ENCODE measurements at places on chromosomes 4 and X.

DNA sequence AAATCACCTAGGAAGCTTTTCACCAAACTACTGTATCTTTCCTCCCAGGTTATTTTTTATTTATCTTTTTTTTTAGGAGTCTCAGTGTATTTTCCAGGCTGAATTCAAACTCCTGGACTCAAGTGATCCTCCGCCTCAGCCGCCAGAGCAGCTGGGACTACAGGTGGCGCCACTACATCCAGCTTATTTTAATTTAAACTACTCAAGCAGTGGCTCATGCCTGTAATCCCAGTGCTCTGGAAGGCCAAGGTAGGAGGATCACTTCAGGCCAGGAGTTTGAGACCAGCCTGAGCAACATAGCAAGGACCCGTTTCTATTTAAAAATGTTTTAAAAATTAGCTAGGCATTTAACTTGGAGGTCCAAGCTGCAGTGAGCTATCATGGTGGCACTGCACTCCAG is 37.8 kb downstream of the LEF1 start:
- no peak for DNase-seq

DNA sequence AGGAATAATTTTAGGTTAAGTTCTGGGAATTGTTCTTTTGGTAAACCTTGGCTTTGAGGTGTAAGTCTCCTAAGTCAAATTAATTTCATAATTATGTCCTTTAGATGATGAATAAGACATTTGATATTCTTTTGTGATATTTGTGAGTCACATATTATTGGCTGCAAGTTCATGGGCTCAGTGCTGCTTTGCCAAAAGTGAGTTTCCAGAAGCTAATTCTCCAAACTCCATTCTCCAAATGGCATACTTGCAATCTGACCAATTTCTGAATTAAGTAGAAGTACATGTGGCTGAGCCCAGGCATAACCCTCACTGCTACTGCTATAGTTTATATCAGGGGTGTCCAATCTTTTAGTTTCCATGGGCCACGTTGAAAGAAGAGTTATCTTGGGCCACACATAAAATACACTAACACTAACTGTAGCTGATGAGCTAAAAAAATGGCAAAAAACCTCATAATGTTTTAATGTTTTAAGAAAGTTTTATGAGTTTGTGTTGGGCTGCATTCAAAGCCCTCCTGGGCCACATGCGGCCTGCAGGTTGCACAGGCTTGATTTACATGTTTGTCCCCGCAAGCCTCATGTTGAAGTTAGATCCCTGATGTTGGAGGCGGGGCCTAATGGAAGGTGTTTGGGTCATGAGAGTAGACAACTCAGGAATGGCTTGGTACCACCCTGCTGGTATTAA is 196.1 kb downstream of the ZNF330 start:
- DNase-seq: no peak

DNA sequence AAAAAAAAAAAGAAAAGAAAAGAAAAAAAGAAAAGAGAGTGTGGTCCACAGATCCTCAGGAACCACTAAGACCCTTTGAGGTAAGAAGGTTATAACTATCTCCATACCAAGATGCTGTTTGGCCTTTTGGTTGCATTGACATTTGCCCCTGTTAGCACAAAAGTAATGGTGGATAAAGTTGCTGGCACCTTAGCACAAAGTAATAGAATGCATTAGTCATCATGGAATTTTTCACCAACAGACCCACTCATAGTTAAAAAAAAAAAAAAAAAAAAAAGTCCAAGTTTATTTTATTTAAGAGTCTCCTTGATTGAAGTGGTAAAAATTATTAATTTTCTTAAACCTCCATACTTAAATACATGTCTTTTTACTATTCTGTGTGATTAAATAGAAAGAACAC is 78.4 kb upstream of the RBPJ start:
- no peak for DNase-seq

DNA sequence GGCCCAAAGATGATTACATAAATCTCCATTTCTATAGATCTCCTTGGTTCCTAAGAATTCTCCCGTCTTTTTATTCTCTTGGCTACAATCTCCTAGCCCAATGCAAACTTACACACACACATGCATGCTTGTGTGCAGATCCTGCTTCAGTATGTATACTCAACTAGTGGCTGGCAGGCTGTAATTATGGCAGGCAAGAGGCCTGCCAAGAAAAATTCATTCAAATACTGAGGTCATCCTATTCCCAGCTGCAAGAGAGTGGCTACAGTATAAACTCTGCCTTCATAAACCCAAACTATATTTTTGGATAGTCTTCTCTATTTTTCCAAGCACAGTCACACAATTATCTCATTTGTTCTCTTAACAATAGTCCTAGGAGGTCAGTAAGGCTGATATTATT is 95.2 kb downstream of the SHROOM4 start:
- DNase-seq: no peak

GRCh38 chr4:112199041-112199440 is 32.5 kb upstream of the AP1AR start:
- DNase-seq: no peak

DNA sequence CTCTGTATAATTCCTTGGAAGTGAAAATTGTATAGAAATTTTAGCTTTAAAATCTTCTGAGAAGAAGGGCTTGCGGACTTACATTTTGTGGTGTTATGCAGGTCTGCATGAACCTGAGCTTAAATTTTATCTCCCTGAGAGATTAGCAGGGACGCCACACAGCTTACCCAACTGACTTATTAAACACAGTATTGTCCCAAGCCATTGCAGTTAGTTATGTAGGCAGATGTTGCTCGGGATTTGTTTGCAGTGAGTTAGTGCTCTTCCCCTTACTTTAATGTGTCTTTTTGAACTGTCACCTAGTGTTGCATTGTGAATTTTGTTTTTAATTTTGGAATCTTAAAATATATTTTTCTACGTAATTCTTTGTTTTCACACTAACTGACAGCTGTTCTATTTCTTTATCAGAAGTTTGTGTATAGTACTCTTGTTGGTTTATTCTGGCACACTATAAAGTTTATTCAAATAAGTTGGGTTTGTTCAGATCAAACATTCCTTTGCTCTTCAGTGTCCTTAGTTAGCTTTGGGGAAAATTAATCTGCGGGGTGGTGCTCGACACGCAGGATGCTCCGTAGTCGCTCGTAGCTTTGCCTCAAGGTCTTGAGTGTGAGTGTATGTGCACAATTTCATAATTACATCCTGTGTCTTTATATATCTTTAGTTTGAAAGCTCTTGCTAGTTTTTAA is 145.4 kb downstream of the STIM2 start:
- no peak for DNase-seq

DNA sequence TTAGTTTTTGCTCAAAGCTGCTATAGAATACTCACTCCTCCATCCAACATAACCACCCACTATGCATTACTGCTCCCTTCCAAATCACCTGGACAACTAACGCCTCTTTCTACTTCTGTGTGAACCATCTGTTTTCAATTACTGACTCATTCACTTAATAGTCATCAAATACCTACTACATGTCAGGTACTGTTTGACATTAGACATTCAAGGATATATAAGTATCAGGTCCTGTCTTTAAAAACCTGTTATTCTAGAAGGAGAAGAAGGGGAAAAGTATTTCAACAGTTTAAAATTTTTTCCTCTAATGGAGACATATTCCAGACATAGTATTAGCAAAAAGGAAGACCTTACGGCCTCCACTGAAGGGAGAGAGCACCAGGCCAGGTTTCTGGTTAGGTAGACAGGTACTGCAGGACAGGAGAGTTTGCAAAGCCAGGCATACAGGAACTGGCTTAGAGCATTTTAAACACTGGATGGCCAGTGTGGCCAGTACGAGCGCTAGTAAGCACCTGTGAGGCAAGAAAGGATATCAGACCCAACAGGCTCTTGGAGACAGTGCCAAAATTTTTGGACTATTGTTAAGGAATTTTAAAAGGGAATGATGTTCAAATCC is 39.0 kb downstream of the SH3RF1 start:
- DNase-seq: no peak

- DNase-seq: no peak
Observed at GRCh38 chr4:151792530-151792929, 31.7 kb upstream of the GATB start.

- DNase-seq: no peak
Observed at GRCh38 chrX:13666836-13667235, 13.9 kb downstream of the TCEANC start.

- DNase-seq: peak; percentile 76
Observed at GRCh38 chr4:108051343-108051742, 61.7 kb downstream of the HADH start.

DNA sequence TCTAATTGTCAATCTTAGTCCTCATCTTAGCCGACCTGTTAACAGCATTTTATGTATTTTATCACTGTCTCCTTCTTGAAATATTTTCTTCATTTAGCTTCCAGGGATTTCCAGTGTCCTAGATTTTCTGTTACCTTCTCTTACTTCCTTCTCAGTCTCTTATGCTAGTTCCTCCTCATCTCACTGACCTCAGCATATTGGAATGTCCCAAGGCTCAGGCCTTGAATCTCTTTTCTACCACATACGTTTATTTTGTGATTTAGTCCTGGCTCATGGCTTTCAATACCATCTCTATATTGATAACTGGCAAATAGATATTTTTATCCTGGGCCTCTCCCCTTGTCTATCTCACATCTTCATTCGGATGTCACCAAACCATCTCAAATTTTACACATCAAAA is 61.1 kb downstream of the IQCM start:
- DNase-seq: no peak

DNA sequence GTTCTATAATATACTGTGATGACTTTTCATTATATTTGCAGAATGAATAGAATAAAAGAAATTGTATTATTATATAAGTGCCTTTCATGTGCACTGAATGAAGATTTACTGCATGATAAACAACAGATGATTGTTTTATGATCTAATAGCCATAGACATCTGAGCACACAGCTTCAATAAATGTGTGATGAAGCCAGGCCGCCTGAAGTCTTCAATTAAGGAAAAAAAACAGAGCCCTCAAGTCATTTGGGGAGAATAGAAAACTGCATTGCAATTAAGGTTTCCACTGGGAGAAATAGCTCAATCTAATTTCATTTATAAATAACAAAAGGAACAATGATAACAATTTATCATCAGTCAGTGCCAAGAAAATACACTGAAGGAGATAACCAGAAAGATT is 955.2 kb downstream of the FSTL5 start:
- DNase-seq: no peak

DNA sequence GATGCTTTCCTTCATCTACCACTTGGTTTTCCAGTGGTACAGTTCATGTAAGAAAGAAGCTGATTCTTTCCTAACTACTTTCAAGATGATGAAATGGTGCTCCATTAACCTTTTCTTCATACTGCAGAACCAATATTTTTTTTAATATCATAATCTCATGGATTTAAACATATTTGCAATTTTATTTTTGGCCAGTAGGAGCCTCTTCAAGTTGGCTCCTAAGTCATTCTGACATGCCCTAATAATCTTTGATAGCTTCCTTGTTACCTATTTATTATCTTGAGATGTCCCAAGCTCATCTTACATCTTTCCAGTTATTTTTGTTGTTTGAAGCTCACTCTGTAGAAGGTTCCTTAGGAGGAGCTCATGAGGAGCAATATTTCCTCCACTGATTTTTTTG is 170.2 kb downstream of the APBB2 start:
- no peak for DNase-seq

DNA sequence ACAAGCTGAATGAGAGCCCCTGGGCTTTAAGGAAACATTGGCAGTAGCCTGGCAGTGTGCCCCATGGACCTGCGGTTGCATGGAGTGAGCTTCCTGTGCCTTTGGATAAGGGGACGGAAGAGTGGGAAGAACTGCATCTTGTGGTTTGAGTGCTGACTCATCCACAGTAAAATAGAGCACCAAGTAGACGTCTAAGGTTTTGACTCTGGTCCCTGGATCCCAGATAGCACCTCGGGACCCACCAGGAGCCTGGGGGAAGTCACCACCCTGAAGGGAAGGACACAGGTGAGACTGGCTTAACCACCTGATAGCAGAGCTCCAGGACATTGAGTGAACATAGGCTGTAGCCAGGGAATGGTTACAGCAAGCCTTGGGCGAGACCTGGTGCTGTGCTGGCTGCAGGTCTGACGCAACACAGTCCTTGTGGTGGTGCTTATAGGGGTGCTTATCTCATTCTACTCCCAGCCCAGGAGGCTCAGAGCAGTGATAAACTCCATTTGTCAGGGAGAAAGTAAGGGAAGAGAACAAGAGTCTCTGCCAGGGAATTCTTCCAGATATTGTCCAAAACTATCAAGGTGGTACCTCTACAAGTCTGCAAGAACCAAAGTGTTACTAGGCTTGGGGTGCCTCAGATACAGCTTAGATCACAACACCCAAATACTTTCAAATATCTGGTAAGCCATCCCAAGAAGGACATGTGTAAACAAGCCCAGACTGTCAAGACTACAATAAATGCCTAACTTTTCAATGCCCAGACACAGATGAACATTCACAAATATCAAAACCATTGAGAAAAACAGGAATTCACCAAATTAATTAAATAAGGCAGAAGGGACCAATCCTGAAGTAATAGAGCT is 123.6 kb upstream of the TET2 start:
- no peak for DNase-seq

GRCh38 chr4:82380344-82380743 is 6.6 kb upstream of the HNRNPD start:
- DNase-seq: no peak

DNA sequence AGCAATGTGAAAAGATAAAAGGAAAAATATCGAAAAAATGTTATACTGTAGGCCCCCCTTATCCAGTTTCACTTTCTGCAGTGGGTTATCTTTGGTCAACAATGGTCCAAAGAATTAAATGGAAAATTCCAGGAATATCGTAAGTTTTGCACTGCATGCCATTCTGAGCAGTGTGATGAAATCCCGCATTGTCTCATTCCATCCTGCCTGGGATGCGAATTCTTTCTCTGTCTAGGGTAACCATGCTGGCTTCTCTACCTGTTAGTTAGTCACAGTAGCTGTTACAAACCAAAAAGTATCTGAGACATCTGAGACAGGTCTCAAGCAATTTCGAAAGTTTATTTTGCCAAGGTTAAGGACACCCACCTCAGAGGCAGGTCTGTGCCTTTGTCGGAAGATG is 170.3 kb downstream of the COX18 start:
- no peak for DNase-seq

GRCh38 chr4:59455751-59456150 is 1744.4 kb upstream of the ADGRL3 start:
- no peak for DNase-seq

GRCh38 chrX:19904778-19905367 is 17.5 kb upstream of the SH3KBP1 start:
- no peak for DNase-seq

GRCh38 chrX:24412637-24413363 is 52.3 kb upstream of the PDK3 start:
- DNase-seq: no peak

- DNase-seq: no peak
Observed at GRCh38 chr4:139163806-139164206, 13.2 kb downstream of the ELF2 start.

GRCh38 chr4:74890341-74890740 is 42.6 kb upstream of the PARM1 start:
- no peak for DNase-seq

GRCh38 chr4:16443504-16444088 is 217.3 kb upstream of the TAPT1 start:
- no peak for DNase-seq

All from left hindlimb (tissue), 1 donor.